Ureter (tissue), 1 donor: ENCODE measurements at places on chromosomes 1 and 21.
A peak's percentile ranks its signal among the peaks of the same experiment; 100 is the strongest.

- DNase-seq: no peak
These were observed 6.9 kb upstream of the GPR153 start for GRCh38 chr1:6267686-6268322.

DNA sequence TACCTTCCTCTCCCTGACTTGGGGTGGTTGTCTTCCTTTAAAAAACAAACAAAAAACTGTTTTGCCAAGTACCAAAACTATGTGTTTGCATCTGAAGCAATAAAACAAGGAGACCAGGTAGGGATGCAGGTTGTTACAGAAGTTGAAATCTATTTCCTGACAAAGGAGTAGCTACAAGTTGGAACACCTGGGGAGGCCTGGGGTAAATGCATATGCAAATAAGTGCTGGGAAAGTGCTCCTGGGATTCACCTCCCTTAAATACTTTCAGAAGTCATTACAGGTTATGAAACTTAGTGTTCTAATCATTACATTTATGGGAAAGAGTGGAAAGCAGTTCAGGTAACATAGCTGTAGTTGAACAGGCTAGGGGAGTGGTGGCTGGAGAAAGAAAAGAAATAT lies 1.9 kb upstream of the TSNAX start:
- no peak for DNase-seq

DNA sequence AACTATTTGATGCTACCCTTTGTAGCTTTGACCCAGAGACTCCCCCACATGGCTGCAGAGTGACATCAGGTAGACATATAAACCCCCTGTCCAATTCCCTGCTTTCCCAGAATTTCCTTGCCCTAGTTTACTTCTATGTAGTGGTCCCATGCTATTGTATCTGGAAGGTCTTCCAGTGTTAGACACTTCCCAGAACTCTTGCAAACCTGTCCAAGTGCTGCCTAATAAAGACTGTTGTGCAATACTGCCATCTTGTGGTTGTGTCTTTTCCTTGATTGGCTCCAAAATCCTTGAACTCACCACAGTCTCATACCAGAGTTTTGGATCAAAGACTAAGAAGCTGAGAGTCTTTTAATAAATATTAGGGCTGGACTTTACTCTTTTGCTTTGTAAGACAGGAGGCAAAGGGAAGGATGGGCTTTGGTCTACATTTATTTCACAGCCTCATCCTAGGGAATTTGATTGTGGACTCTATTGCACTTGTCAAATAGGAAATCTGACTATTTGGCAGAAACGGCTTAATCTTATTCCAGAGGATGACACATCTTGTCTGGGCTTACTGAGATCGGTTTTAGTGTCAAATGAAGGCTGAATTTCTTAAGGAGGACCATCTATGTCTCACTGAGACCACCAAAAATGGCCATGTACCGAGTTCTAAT lies 169.9 kb downstream of the LRRC7 start:
- DNase-seq: no peak

DNA sequence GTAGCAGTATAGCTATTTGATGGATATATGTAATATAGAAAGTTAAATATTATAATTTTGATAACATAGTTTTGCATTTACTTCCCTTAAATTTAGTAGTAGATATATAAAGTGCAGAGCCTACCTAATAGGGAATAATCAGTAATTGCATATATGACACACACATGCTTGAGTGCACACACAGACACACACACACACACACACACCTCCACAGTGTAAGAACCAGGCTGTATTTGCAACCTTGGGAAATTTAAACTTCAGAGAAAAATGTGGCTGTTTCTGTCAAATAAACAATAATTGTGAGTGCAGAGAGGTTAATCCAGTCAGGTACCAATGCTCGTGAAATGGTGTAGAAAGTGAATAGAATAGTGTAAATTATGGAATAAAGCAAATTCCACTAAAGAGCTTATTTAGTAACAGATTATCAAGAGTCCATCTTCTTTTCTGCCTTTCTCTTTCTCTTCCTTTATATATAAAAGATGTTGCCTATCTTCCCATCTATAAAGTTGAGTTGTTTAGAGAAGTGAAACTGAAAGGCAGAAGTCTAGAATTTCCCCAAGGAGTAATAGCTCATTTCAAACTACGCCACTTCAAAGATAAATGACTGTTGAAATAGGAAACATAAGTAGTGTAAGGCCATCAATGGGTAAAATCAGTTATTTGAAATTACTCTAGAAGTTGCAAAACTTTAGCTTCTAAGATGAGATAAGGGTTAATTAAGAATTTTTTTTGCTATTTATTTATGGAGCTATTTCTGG lies 273.7 kb downstream of the SRGAP2C start:
- DNase-seq: no peak

DNA sequence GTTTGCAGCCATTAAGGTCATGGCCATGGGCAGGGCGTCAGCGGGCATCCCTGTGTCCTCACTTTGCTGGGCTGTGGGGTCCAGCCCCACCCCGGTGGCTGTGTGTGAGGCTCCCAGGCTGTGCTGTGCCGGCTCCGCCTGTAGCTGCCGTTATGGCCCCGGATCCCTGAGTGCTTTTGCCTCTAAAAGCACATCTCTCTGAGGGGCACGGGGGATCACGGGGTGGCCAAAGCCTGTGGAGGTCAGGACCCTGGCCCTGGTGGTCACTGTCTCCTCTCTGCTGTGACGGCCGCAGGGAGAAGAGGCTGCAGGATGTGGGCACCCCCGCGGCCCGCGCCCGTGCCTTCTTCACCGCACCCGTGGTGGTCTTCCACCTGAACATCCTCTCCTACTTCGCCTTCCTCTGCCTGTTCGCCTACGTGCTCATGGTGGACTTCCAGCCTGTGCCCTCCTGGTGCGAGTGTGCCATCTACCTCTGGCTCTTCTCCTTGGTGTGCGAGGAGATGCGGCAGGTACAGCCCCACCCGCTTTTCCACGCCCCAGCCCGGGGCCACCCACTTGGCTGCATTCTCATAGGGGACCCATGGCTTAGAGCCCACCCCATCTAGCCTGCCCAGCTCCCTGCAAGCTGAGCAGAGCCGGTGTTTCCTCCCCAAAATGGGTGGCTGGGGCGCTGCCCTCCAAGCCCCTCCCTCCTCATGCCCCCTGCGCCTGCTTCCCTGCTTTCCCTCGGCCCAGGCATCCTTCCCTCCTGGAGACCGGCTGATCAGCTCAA lies 48.2 kb downstream of the TRPM2 start:
- DNase-seq: no peak

GRCh38 chr21:46429754-46430681 lies 28.7 kb upstream of the DIP2A start:
- DNase-seq: no peak

DNA sequence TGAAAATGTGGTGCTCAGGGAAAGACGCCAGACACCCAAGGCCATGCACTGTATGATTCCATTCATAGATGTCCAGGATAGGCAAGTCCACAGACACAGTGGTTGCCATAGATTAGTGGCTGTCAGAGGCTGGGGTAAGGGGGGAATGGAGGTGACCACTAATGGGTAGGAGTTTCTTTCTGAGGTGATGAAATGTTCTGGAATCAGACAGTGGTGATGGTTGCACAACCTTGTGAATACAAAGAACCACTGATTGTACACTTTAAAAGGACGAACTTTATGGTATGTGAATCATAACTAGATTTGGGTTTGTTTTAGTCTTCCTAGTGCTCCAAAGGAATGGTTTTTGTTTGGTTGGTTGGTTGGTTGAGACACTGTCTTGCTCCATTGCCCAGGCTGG lies 51.7 kb downstream of the PRAMEF20 start:
- DNase-seq: no peak

DNA sequence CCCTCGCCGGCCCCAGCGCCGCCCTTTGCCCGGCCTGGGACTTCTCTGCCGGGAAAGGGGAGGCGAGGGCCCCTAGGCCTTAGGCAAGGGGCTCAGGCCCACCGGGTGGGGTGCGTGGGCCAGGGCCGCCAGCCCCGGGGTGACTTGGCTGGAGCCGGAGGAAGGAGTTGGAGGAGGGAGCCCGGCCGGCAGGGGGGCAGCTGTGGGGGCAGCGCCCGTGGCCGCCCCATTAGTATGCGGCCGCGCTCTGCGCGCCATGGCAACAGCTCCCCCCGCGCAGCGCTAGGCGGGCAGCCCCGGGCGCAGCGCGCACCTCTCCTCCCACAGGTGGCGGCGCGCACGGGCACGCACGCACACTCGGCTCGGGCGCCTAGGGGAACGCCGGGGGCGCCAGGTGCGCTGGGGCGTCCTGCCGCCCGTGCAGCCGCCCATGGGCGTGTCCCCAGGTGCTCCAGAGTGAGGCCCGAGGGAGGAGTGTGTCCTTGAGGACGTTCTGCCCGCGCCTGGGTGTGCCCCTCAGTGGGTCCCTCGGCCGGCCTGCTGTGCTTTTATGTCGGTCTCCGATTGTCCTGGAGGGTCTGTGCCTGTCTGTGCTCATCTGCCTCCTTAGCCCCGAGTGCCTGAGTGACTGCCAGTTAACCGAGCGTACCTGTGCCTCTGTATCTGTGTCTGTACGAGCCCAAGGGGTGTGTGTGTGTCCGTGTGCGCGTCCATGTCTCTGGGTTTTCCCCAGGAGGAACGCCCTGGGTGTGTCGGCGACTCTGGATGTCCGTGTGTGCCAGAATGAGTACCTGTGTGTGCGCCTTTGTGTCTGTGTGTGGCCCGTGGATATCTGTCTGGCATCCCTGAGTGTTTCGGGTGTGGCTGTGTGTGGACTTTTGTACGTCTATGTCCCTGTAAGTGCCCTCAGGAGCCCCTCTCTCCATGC lies 38.2 kb upstream of the WASF2 start:
- no peak for DNase-seq

- DNase-seq: no peak
These were observed 22.5 kb downstream of the MMEL1 start for GRCh38 chr1:2610036-2610959.

DNA sequence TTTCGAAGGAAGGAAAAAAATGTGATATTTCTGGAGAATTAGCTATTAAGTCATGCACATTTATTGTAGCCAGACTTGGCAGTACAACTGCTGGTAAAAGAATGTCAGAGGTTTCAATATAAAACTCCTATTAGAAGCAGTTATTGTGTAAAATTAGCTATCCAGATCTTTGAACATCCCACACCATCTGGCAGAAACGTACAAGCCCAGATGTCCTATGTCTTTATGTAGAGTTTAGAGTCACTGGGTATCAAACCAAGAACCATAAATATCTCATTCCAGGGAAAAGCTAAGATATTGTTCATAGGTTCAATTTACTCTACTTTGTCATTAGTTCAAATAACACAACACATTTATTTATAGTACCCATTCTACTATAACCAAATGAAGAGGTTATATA lies 31.4 kb downstream of the OLFM3 start:
- DNase-seq: no peak

GRCh38 chr1:65230731-65231481 lies 78.4 kb upstream of the DNAJC6 start:
- DNase-seq: no peak

- no peak for DNase-seq
These were observed 26.5 kb upstream of the TSPEAR start for GRCh38 chr21:44737706-44738354.

GRCh38 chr1:10724948-10725847 lies 71.2 kb downstream of the CASZ1 start:
- no peak for DNase-seq

GRCh38 chr1:115839029-115839678 lies 1.8 kb downstream of the NHLH2 start:
- peak; percentile 46 for DNase-seq

- no peak for DNase-seq
These were observed 8.9 kb upstream of the ZRANB2 start for GRCh38 chr1:71089536-71090270.

- DNase-seq: no peak
These were observed 13.6 kb downstream of the LHX4 start for GRCh38 chr1:180243517-180244221.

DNA sequence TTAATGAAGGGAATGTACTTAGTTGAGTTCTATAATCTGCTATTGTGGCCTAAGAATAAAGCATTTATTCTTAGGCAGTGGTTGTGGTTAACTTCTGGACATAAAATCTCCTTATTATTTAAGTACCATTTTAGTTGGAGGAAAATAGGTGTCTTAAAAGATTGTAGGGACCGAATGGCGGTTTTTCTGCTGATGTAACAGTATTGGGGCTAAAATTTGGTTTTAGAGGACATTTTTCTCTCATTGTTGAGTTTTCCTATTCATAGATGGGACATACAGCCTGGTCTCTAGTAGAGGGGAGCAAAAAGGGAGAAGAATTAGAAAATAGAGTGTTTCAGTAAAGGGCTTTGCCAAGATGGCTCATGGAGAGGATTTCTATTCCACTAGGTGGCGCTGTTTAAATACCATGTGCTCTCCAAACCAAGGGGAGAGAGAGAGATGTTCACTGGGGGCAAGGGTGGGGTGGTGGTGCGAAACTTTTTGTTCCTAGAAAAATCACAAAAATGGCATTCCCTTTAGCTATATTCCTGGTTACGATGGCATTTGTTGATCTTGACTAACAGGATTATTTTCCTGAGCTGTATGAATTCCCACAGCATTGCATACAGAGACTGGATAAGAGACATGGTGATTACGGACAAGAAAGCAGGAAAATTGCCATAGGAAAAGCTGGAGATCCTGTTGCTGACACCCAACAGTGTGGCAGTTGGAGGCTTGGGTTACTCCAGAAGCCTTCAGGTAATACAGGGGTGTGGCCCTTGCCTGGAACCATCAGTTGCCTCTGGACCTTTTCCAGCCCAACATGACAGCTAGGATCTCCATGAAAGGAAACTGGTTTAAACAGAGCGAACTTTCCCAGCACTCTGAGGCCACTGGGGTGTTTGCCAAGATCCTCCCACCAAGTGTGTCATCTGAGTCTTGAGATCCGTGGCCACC lies 18.2 kb upstream of the FCGR2A start:
- no peak for DNase-seq

DNA sequence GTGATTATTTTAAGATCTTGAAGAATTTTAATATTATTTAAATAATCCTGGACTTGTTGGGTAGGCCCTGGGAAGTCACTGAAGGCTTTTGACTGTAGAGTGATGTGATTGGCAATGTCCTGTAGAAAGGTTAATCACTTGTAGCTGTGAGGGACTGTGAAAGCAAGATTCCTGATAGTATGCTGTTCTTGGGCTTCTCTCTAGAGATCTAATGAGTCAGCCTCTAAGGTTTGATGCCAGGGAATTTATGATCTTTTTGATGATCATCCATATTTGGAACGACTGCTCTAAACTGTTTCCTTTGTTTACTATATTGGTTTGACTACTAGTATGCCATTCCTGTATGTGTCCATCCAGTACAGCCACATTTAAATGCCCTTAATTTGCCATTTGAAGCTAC lies 56.5 kb downstream of the CAMSAP2 start:
- DNase-seq: no peak

- DNase-seq: no peak
These were observed 60.2 kb downstream of the FASLG start for GRCh38 chr1:172719066-172719627.

- no peak for DNase-seq
These were observed 17.0 kb upstream of the IGSF21 start for GRCh38 chr1:18090636-18091035.

- DNase-seq: peak; percentile 9
These were observed 513.0 kb downstream of the PTPRU start for GRCh38 chr1:29749024-29749945.
